AG04449 (cell line): ENCODE measurements at places on chromosomes 12 and 14.

DNA sequence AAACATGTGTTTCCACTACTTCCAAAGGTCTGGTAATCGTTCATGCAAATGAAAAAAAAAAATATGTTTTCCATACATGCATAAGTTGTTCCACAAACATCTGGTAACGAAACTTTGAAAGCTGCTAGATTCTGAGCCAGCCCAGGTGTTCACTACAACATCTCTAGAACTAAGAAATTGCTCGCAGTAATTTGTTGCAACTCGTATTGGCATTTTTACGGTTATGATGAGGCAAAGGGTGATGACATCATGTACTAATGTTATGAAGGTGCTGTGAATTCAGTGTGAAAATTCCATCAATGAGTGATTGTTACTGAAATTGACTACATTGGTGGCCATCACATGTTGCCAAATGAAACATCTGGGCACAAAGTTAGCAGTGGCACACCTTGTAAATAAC, 31.9 kb upstream of the CCDC91 start:
- DNase-seq = no peak

DNA sequence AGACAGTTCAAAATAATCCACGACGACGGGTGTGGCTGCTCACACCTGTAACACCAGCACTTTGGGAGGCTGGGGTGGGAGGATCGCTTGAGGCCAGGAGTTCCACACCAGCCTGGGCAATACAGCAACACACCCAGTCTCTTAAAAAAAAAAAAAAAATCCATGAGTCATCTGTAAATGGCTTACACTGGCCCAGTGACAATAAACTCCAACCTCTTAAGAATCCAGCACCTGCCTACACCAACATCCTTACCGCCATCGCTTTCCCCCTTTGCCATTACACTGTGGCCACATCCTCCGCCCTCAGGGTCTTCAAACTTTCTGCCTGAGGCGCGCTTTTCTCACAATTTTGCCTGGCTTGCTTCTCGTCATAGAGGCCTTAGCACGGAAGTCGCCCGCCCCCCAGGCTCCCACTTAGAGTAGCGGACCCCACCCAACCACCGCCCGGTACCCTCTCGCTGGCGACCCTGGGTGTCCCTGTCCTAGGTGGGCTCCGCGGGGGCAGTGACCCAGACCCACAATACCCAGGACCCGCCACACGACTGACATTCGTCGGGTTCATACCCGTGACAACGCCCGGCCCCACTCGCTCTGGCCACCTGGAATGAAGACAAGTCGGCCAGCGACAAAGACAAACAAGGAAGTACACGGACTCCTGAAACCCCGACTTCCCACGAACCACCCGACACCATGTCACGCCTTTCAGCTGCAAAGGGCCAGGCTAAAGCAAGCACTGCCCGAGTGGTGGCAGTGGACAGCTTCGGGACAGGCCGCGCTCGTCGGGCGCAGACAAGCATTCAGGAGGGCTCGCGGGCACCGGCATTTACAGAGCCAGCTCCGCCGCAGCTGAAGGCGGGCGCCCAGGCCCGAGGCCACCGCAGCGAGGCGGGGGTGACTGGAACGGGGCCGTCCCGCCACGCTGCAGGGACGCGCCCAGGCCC, 636 bp downstream of the GOLGA3 start:
- peak; percentile 29 for DNase-seq

DNA sequence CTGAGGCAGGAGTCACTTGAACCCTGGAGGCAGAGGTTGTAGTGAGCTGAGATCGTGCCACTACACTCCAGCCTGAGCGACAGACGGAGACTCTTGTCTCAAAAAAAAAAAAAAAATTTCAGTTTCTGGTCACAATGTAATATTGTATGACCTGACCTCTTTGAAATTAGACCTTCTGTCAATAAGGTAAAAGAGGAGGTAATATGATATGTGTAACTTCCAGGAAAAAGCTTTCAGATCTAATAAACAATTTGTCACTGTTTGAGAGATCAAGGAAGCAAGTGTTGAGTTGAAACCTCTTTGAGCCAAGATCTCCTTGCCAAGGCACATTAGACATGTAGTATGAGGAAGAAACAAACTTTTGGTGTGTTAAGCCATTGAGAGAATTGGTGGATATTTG, 101.7 kb upstream of the ATF7IP start:
- DNase-seq = no peak

DNA sequence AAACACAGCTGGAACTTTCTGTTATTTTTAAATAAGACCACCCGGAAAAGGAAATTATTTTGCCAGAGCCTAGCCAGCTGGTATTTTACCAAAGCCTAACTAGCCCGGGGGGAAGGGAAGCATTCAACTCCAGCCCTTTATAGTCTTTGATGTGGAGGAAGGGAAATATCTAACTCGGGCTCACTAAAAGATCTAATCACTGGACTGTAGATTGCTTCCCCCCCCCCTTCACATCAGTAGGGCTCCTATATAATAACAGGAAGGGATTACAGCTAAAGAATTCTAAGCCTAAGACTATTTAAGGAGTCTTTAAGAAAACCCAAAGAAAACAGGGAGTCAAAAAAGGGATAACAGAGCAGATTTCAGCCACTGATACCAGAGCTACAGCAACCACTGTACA, 431.1 kb downstream of the KCNH5 start:
- no peak for DNase-seq

DNA sequence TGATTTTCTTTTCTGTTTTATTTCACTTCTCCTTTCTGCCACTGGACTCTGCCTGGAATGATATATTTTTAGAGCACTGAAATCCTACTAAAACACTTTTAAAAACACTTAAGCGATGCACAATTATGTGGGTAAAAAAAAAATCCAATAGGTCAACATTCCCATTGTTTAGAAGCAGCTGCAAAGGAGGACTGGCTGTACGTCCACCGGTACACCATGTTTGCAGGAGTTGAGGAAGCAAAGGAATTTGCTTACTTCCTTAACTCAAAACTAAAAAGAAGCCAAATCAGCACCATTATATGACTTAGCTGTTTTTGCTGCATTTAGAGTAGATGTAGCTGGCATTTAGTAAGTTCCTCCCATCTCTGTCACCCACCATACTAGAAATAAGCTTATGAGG, 186.8 kb upstream of the TMTC1 start:
- DNase-seq = no peak

GRCh38 chr14:79044894-79045624, 874.9 kb downstream of the NRXN3 start:
- DNase-seq = peak; percentile 21

- DNase-seq = no peak
Measured at GRCh38 chr12:83378186-83378727, 691.6 kb downstream of the TMTC2 start.

GRCh38 chr12:12747278-12747677, 30.1 kb downstream of the CDKN1B start:
- no peak for DNase-seq
